ENCODE measurements at places on chromosomes 3 and 15. TPM values are rescaled to one million over a fixed set of nuclear protein-coding genes. Genes with fewer than 3 reads are reported as not detected.

DNA sequence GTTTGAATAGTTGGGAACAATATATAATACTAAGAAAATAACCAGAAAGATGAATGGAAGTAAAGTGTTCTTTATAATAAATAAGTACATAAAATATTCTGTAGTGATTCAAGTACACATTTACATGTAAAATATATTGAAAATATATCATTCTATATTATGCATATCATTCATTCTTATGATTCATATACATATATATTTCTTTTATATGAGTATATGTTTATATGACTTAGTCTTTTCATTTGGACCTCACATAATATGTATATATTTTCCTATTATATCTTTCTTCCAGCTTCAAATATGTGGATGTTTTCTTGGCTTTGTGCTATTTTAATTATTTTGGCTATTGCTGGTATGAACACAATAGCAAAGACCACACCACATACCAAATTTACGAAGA, at the start of gene OTOL1:
Gene OTOL1, plus strand, starts transcription at position 301 of the 400 bp plus-strand sequence. Its CDS starts 0 bp downstream, at position 301.
- no peak for DNase-seq

DNA sequence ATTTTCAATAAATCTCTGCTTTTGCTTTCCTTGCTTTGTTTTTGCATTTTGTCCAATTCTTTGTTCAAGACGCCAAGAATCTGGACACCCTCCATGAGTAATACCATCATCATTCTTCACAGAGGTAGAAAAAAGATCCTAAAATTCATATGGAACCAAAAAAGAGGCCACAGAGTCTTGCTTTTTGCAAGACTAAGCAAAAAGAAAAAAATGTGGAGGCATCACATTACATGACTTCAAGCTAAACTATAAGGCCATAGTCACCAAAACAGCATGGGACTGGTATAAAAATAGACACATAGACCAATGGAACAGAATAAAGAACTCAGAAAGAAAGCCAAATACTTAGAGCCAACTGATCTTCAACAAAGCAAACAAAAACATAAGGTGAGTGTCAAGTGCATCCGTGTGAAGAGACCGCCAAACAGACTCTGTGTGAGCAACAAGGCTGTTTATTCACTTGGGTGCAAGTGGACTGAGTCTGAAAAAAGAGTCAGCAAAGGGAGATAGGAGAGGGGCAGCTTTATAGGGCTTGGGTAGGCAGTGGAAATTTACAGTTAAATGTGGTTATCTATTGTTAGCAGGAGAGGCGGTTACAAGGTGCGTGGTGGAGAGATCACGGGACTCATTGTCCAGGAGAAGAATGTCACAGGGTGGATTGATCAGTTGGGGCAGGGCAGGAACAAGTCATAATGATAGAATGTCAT, 10.9 kb downstream of the STRIT1 start:
- no peak for DNase-seq

DNA sequence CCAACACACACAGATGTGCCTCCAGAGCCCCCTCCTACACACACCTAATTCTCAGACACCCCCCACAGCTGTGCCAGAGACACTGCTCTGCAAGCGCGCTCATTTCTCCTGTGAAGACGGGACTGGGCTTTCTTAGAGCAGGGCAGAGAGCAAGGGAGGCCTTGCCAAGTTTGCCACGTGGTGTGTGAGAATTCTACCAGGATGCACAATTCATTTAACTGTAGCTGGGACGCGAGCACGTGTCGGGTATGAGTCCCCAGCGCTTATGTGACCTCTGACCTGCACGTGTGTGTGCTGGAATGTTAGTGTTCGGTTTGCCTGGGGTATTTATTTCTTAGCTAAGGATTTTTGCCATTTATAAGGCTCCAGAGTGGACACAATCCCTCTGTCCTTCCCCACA, 37.0 kb downstream of the FEM1B start:
- peak; percentile 3 for DNase-seq

DNA sequence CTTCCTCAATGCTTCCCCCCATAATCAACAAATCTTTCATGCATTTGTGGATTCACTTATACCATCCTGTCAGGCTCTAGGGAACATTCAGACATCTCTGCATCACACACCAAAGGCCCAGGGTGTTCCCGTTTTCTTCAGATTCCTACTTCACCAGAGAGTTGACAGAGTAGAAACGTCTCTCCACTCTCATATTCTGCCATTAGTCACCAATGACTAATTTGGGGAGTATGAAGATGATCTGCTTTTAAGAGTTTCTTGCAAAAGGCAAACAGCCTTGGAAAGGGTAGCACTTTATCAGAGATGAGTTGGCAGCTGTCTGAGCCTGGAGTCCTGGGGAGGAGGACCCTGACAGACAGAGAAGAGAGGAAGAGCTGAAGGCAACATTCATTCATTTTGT, 55.8 kb upstream of the DGKG start:
- DNase-seq, result no peak

GRCh38 chr3:94402126-94402525, 339.3 kb downstream of the NSUN3 start:
- no peak for DNase-seq

DNA sequence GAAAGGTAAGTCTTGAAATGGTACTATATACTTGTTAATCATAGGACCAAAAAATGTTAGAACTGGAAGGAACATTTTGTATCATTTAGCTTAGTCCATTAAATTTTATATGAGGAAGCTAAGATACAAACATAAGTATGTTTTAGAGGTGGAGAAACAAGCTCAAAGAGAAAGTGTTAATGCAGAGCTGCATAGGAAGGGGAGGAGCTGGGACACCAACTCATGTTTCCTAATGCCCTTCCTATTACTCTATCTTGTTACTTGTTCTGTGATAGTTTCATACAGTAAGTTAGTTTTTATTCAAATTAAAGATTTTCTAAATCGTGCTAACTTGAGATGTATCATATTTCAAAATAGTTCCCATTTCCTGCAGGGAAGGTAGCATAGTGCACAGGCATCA, 7.4 kb downstream of the SLC35A5 start:
- no peak for DNase-seq

DNA sequence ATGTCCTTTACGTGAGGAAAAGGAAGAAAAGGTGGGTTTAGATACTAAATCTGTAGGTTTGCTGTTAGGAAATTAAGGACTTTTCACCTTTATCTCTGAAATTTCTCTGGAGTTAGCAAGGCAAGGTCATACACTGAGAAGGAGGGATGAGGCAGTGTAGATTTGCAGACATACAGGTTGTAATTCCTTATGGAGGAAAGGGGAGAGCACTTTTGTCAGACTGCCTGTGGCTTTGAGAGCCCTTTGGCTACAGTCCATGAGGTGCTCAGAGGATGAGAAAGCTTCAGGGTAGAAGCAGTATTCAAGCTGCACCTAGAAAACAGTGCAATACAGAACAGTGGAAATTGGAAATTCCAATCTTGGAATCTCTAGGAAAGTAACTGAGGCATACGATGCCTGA, 8.3 kb downstream of the RPL14 start:
- no peak for DNase-seq

DNA sequence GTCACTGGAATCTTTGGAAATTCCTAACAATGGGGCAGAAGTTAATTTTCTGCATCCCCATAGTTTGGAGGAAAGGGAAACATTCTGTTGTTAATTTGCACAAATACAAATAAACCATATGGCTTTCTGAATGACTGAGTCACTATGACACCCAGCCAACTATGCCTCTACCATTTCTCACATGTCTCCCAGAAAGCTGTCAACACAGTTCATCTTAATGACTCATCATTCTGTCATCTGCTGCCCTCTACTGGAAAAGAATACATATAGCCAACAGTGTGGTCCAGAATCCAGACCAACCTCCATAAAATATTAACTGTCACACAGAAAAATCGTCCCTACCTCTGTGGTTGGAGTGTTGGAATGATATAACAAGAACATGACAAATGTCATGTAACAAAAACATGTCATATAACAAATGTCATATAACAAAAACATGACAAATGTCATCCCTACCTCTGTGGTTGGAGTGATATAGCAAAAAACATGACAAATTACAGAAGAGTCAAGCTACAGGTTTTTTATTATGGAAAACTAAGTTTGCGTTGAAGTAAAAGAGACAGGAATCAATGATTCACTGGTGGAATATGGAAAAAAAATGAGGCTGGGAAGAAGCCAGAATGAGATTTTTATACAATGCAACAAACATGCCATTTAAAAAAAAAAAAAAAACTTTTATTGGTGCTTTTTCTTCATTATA, 47.7 kb upstream of the GYG1 start:
- DNase-seq, result no peak

DNA sequence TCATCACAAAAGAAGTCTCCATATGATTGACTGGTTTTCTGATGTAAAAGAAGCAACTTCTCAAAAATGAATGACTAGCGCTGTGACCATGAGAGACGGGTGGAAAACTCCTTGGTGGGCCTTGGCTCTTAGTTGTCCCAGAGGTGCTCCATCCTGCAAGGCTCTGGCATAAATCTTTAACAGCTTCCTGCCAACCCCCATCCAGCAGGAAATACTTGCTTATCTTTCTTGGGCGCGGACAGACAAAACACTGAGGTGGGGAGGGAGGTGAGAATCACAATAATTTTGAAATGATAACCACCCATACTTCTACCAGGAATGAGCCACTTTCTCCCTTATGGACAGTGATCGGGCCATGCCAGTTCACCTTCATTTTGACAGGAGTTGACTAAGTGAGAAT, 128.6 kb downstream of the STT3B start:
- DNase-seq, result no peak

- DNase-seq, result no peak
Observed at GRCh38 chr3:115092220-115092791, 54.8 kb downstream of the ZBTB20 start.

DNA sequence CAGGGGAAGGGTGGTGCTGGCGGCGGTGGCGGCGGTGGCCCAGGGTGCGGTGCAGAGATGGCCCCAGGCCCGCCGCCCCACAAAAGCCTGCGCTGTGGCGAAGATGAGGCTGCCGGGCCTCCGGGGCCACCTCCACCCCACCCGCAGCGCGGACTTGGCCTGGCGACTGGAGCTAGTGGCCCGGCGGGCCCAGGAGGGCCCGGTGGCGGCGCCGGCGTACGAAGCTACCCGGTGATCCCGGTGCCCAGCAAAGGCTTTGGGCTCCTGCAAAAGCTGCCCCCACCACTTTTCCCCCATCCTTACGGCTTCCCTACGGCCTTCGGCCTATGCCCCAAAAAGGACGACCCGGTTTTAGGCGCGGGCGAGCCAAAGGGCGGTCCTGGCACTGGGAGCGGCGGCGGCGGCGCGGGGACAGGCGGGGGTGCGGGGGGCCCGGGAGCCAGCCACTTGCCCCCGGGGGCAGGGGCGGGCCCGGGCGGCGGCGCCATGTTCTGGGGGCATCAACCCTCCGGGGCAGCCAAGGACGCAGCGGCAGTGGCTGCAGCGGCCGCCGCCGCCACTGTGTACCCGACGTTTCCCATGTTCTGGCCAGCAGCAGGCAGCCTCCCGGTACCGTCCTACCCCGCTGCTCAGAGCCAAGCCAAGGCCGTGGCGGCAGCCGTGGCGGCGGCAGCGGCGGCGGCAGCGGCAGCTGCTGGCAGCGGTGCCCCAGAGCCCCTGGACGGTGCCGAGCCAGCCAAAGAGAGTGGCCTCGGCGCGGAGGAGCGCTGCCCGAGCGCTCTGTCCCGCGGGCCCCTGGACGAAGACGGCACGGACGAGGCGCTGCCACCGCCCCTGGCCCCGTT, 1.6 kb downstream of the SKOR1 start:
- no peak for DNase-seq

GRCh38 chr3:117837391-117837790, 1127.8 kb downstream of the TUSC7 start:
- no peak for DNase-seq

- no peak for DNase-seq
Observed at GRCh38 chr15:40055576-40056293, 16.8 kb upstream of the SRP14 start.

- DNase-seq, result no peak
Observed at GRCh38 chr15:29348336-29348914, 78.8 kb upstream of the NSMCE3 start.

DNA sequence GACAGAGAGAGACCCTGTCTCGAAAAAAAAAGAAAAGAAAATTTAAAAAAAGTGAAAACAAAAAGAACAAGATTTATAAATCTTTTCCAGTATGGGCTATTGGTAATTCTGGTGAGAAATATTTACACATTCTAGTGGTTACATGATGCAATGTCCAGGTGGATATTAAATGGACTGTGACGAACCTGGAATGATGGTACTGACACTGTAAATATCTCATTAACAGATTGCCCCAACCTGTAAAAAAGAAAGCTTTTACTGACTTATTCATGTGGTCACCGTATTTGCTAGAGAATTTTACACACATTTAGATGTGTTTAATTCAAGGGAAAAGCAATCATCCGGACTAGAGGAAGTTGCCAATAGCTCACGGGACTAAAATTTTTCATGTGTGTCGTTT, 162.1 kb upstream of the LRIG1 start:
- DNase-seq, result no peak

- DNase-seq, result no peak
Observed at GRCh38 chr3:3636815-3637214, 162.4 kb upstream of the LRRN1 start.

DNA sequence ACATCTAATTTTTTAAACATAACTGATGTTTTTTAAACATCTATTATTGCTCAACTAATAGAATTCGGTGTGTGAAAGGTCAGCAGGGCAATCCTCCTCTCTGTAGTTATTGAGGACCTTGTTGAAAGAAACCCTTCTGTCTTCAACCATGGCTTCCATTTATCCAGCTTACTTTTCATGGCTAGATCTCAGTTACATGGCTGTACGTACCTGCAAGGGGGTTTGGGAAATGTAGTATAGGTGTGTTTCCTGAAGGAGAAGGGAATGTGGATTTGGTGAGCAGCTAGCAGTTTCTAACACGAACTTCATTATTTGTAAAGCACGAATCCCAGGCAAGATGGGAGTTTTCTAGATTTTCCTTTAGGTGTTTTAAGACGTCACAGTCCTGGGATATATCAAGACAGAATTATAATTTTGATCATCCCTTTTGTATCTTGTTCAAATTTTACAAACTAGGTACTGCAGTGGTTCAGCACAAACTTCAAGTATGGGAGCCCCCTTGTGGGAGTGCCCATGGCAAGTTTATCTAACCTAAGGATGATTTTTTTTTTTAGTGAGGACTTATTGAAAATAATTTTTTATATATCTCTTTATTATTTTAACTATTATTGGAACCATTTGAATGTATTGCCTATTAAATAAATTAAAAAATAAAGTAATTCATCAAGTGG, 41.6 kb downstream of the FBXL2 start:
- DNase-seq, result no peak

CAPN7 gene
- total RNA-seq, result 45.1 TPM

CCRL2 gene
- 1.9 TPM for total RNA-seq

NPTN gene
- 39.0 TPM for total RNA-seq

NPAP1 gene
- total RNA-seq, result not detected

NUSAP1 gene
- total RNA-seq, result 13.5 TPM

TMC3 gene
- total RNA-seq, result not detected

CNTN4 gene
- total RNA-seq, result 0.05 TPM

SLC25A36 gene
- 45.7 TPM for total RNA-seq

SENP8 gene
- total RNA-seq, result 1.6 TPM

VGLL4 gene
- 19.3 TPM for total RNA-seq

H1-8 gene
- total RNA-seq, result not detected

ITGA11 gene
- not detected for total RNA-seq

FBXO40 gene
- not detected for total RNA-seq

ZNF860 gene
- total RNA-seq, result 19.1 TPM

MAP6D1 gene
- 1.9 TPM for total RNA-seq

ZNF654 gene
- total RNA-seq, result 13.6 TPM
